ENCODE measurements at places on chromosomes 4 and X.

DNA sequence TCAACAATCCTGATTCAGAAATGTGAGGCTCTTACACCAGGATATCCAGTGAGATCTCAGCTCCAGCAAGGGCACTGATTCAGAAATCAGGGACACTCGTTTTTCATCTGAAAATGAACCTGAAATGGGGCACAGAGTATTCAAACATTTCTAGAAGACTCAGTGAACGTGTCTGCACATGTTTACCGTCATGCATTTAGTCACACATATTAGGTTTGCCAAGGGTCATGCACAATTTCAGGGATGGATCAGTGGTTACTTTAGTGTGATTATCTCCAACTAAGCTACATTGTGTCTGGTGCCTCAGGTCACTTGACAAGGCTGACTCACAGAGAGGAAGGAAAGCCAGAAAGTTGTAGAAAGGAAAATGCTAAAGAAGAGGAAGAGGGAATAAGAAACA, 33.6 kb upstream of the SPANXN2 start:
- no peak for DNase-seq

DNA sequence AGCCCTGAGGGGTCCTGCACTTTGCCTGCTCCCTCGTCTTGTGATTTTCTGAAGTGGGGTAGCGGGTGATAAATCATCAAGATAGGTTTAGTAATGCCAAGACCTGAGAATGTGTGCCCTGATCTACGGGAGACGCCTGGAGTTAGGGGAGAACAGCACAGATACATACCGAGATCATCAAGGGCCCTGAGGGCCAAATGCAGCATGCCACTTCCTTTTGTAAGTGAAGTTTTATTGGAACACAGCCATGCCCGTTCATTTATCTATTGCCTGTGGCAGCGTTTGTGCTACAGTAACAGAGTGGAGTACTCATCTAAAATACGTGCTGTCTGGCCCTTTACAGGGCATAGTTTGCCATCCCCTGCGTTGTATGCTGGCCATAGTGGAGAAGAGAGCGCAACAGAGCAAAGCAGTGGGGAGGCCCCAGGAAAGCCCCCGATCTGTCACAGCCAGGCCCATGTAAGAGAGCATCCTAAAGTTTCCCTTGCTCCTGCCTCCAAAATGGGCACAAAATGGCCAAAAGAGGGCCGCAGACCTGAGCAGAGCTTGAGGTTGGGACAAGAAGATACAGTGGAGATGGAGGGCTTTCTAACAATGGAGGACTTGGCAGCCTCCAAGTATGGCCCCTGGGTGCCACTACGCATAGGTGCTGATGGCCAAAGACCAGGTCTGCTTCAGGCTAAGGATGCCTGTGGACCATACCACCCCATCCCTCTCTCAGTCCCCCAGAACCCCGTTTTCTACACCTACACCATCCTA, 167.0 kb downstream of the SMIM20 start:
- no peak for DNase-seq

DNA sequence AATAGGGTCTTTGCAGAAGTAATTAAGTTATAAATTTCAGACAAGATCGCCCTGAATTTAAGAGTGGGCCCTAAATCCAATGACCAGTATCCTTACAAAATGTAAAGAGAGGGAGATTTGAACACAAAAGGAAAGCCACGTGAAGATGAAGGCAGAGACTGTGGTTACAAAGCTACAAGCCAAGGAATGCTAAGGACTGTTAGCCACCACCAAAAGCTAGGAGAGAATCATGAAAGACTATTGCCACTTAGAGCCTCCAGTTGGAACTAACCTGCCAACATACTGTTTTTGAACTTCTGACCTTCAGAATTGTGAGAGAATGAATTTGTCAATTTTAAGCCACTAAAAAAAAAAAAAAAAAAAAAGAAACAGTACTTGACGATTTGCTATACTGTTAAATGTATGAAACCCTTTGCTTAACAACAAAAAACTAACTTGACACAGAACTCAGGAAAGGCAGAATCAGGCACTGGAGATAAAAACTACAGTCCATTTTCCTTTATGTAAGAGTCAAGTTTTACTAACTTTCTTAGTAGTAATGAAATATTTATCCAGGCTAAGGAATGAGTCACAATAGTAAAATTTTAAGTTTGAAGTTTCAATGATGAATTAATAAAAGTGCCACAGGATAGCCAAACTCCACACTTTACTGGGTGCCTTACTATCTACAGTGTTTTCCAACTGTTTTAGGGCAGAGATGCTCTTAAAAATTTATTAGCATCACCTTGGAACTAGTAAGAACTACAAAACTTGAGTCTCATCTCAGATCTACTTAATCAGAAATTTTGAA, 25.1 kb downstream of the DHX15 start:
- no peak for DNase-seq

GRCh38 chrX:74911494-74911893, 13.8 kb downstream of the NEXMIF start:
- DNase-seq: no peak

- DNase-seq: no peak
Measured at GRCh38 chrX:122835886-122836285, 348.2 kb upstream of the GRIA3 start.

- peak; percentile 61 for DNase-seq
Measured at GRCh38 chr4:7987148-7987989, 47.7 kb upstream of the AFAP1 start.

DNA sequence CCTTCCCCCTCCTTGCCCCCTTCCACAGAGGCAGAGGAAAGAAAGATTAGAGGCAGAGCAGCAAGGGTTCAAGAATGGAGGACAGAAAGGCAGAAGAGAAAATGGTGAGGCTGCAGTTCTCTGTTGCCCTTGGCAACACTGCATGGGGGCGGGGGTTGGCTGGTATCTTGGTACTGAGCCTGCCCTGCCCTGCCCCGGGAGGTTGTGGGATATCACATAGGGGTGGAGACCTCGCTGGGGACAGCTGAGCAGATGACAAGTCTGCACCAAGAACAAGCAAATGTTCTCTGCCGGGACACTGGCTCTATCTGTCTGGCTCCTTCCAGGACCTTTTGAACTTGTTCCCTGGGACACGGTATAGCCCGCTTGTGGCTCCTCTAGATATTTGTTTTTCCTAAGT, 39.8 kb downstream of the NHS start:
- DNase-seq: no peak

DNA sequence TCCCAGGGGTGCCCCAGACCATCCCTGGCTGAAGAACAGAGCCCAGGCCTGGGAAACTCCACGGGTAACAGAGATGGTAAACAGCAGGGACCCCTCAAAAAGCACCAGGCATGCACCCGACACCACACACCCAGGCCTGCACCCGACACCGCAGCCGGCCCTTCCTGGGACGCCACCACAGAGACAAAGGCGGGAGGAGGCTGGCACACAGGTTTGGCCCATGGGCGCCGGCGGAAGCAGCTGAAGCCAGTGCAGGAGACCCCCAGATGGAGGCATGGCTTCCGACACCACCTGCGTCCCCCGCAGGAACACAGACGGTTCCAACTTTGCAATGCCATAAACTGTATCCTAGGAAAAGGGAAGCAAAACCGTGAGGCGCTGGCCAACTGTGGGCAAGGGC, 22.3 kb downstream of the CTBP1 start:
- no peak for DNase-seq

DNA sequence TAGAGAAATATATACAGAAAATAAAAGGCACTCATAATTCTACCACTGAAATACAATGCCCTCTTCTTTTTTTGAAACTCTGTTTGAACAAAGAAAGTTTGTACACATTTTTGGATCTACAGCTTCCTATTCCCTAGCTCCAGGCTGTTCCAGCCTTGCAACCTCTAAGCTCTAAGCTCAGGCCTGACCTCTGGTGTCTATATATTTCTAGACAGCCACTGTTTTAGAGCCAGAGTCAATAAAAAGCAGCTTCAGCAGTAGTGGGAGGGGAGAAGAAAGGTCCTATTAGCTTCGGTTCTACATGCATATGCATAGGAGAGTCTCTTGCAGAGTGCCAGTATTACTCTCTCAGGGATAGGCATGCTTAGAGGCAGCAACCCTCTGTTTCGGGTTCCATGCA, 39.7 kb downstream of the CLDN2 start:
- DNase-seq: no peak

- DNase-seq: no peak
Measured at GRCh38 chr4:68249434-68249833, 3.9 kb upstream of the TMPRSS11B start.

DNA sequence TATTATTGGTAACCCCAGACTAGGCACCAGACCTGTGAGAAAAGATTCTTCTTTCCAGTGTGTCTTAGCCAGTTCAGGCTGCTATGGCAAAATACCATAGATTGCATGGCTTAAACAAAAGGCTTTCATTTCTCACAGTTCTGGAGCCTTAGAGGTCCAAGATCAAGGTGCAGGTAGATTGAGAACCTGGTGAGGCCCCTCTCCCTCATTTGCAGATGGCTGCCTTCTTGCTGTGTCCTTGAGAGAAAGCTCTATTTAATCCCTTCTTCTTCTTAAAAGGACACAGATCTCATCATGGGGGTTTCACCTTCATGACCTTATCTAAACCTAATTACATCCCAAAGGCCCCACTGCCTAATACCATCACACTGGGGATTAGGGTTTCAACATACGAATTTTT, 3.5 kb upstream of the PDLIM3 start:
- DNase-seq: no peak

DNA sequence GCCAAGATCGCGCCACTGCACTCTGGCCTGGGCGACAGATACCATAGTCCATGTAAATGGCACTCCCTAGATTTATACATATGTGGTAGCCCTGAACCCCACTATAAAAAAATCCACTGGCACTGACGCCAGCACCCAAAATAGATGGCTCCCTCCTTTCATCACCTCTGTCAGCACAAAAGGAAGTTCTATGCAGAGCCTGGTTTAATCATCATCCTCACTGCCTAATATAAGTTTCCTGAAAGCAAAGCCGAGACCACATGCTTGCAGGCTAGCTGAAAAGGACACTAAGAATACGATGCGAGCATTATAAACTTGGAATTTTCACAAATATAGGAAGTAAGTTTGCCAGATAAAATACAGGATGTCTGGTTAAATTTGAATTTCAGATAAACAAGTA, 27.5 kb upstream of the DOCK11 start:
- no peak for DNase-seq

GRCh38 chrX:50100188-50100587, 100.6 kb downstream of the AKAP4 start:
- DNase-seq: no peak

DNA sequence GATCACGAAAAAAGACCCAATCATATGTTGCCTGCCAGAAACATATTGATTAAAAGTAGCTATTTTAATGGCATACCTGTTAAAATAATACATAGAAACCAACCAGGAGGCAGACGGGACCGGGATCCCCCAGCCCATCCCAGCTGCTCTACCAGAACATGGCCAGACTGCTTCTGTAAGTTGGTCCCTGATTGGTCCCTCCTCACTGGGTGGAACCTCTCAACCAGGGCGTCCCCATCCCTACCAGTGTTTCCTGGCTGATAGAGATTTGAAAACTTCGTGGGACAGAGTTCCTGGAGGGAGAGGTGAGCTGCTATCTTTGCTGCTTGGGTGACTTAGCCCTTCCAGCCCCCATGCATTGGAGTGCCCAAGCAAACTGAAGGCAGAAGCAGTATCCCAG, 256.2 kb downstream of the TRAM1L1 start:
- no peak for DNase-seq

DNA sequence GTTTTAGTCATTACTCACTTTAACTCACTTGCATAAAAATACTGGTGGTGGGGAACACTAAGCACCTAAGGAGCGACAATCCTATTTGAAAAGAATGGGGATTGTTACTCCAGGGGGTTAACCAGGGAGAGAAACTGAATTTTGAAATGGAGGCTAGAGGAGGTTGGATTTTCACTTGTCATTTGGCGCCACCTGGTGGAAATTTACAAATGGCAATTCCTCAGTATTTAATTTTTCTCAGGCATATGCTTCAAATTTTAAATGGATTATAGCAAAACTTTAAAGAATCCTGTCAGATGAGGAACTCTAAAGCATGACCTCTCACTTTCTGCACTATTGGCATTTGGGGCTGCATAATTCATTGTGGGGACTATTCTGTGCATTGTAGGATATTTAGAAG, 2.7 kb upstream of the GEMIN8 start:
- DNase-seq: peak; percentile 9

DNA sequence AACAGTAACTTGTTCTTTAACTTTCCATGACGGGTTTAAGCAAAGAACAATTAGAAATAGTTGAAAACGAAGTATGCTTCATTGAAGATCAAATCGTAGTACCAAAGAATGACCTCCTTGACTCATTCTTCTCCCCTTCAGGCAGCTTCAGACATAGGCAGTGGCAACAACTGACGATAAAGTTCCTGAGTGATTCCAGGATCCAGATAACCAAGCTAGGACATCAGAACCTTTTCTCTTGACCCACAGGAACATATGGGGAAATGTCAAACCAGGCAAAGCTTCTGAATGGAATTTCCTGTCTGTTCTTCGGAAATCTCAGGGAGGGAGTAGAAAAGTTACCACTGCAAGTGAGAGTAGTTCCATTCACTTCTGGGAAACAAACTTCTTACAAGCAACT, 74.2 kb downstream of the HS3ST1 start:
- no peak for DNase-seq

DNA sequence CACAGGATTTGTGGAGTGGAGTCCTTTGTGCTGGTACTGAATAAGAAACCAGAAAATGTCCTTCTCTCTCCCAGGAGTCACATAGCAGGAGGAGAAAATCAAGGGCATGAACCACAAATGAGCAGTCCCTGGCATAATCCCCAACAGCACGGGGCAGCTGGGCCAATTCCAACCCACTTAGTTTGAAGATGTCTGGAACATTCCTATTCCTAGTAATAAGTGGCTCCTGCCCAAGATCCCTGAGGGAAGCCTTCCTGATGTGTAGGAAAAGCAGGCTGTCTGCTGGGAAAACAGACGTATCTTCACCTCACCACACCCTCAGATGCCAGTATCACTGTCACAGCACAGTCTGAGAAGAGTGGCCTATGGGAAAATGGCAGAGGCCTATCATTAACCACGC, 182.8 kb upstream of the MAP3K15 start:
- no peak for DNase-seq

- DNase-seq: no peak
Measured at GRCh38 chrX:126393284-126393683, 159.3 kb downstream of the DCAF12L1 start.

DNA sequence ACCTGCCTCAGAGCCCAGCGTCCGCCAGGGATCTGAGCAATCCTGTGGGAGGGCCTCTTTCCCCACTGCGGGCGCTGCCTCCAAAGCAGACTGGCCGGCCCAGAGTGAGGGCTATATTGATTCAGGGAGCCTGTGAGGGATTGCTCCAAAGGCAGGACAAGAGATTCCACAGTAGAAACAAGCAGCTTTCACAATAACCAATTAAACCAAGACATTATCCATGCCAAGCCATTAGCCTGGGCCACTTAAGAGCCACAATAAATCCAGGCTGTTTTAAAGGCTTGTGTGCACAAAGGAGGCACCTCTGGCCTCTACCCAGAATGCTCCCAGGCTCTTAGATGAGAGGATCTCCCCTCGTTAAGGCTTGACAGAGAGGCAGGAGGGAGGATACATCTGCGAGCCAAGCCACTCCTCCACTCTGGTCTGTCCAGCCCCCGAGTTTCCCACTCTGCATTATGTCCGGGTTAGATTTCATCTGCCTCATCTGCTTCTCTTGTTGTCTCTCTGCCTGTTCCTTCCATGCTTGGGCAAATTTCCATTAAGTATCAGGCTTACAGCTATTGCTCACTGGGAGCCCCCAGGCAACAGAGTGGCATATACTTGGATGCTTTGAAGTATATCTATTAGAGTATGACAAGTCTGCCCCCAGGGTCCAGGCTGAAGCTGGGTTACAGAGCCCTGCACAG, 357.9 kb downstream of the UNC5C start:
- DNase-seq: no peak
